HAP-1 (cell line): ENCODE measurements at places on chromosomes 1 and 21.

DNA sequence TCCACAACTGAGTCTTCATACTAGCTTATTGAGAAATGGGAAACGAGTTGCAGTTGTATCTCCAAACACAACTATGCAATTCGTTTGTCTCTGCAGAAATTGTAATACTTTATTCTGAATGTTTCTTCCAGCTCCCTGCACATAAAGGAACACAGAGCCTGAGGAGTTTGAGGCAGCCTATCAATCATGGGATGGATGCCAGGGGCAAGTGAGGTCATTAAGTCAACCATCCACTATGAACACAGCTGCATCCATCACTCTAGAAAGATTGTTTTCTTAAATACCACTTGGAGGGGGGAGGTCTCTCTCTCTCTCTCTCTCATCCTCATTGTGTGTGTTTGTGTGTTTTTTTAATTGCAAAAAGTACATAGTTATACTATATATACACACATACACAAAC is 2.9 kb upstream of the PSMB2 start:
- DNase-seq: no peak

DNA sequence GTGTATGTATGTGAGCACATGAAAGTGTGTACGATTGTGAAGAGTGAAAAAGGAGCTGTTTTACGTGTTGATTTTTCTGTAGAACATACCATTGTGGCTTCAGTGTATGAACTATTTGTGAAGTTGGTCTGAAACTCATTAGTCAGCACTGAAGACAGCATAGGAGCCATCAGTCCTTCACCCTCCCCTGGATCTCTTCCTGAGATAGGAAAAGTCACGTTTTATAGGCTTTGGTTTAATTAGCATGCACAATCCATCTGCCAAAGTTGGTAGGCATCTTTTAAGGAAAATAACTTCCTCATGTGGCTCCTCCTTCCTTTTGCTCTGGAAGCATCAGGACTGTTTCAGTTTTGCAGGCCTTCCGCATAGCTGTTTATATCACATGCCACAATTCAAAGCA is 1.4 kb upstream of the RABIF start:
- DNase-seq: no peak

DNA sequence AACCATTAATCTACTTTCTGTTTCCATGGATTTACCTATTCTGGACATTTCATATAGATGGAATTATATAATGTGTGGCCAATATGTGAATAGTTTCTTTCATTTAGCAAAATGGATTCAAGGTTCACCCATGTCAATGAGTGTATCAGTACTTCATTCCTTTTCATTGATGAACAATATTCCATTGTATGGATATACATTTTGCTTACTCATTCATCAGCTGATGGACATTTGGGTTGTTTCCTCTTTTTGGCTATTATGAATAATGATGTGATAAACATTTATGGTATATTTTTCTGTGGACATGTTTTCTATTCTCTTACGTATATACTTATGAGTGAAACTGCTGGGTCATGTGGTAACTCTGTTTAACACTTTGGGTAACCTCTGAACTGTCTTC is 97.8 kb downstream of the SCMH1 start:
- DNase-seq: no peak

- no peak for DNase-seq
Observed at GRCh38 chr1:244302876-244303609, 148.7 kb downstream of the ADSS2 start.
